ENCODE measurements at places on chromosomes 11 and 22.

DNA sequence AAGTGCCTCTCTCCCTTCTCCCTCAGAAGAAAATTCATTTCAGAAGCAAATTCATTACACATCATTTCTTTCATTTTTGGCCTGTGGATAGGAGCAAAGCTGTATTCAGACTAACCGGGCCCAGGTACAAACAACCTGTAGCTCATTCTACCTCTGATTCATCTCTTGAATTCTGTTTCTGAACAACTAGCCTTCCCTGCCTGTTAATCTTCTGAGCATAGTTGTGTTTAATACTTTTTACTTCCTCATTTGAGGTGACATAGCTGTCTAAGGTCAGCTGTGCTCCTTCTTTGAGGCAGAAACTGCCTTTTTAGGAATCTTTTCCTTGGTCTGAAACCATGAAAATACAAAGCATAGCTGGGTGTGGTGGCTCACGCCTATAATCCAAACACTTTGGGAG, 12.6 kb upstream of the IL18BP start:
- no peak for DNase-seq

DNA sequence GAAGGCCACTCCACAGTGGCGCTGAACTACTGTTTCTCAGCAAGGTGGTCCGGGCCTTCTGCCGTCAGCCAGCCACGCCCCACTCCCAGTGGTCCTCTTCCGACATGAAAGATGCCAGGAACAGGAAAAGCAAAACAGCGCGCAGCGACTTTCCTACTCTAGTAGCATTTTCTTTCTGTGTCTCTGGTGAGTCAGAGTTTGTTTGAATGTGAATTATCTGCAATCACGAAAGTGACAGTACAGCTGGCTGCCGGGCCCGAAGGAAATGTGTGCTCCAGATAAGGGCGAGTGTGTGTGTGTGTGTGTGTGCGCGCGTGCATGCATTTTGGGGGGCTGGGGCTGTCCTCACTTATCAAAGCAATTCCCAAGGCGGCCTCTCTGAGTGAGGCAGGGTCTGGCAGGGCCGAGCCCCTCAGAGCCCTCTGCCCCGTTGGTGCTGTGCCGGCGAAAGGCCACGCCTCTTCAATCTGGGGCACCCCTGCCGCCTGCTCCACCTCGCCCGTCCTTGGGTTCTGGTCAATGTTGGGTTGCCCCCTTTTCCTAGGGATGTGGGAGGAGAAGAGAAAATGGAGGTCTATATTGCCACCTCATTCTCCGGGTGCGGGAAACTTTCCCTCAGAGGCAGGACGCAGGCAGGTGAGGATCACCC, 288.5 kb downstream of the KIRREL3 start:
- DNase-seq = no peak

GRCh38 chr11:93517041-93517440, 26.1 kb downstream of the SMCO4 start:
- DNase-seq = peak; percentile 54

DNA sequence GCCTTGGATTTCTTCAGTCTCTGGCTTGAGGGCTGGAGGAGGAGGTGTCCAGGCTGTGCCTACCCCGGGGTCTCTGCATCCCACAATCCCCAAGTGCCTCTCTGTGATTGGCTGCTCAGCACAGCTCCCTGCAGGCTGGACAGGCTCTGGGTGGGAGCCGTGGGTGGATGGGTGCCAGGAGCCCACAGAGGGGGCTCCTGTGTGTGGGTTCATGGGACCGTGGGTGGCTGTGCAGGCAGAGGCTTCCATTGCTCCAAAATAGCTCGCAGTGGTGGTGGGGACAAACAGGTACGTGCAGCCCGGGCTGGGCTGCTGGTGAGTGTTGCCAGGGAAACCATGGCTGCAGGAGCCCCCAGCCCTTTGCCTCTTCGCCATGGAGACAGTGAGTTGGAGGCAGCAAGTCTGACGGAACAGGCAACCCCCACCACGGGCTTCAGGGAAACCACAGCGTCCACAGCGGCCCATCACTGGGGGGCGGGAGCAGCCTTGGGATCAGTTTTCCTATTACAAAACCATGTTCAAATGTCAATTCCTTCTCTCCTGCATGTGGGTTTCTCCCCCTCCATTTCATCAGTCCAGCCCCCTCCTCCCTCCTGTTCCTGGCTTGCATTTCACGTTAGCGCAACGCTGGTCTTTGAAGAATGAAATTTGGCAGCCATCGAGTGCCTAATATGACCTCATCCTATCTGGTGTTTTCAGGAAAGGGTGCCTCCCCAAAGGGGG, 155.2 kb downstream of the TRIM29 start:
- no peak for DNase-seq

- no peak for DNase-seq
Observed at GRCh38 chr11:11374358-11375148, 21.5 kb upstream of the CSNK2A3 start.

All from NCI-H1105 treated with DMSO at 0.1 percent for 48 hours (cell line).